NCI-H524 treated with DMSO at 0.1 percent for 48 hours (cell line): ENCODE measurements at places on chromosomes 1 and 21.
A peak's percentile ranks its signal among the peaks of the same experiment; 100 is the strongest.

DNA sequence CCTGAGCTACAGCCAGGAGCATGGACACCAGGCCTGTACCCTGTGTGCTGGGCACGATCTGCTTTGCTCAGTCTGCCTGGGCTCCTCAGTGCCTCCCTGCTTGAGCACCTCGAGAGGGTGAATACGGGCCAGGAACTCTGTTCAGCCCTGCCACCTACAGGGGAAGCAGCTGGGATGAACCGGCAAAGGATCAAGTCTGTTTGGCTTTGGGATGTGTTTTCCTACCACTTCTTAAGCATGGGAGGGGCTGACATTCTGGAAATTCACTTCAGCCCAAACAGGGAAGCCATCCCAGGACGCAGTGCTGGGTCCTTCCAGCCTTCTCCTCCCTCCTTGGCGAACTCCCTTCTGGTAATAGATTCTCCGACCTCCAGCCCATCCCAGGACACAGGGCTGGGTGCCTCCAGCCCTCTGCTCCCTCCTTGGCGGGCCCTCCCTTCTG, 55.8 kb upstream of the SELENON start:
- peak; percentile 43 for DNase-seq

DNA sequence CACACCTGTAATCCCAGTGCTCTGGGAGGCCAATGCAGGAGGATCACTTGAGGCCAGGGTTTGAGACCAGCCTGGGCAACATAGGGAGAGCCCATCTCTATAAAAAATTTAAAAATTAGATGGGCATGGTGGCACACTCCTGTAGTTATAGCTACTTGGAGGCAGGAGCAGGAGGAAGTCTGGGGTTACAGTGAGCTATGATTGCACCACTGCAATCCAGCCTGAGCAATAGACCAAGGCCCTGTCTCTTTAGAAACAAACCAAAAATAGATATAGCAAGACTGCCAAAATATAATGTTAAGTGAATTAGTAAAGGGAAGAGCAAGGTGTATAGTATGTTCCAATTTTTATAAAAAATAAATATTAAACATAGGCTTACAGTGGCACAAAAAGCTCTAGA, 28.8 kb downstream of the PLEKHO1 start:
- DNase-seq: no peak

GRCh38 chr1:58818075-58818474, 34.2 kb upstream of the JUN start:
- DNase-seq: no peak

DNA sequence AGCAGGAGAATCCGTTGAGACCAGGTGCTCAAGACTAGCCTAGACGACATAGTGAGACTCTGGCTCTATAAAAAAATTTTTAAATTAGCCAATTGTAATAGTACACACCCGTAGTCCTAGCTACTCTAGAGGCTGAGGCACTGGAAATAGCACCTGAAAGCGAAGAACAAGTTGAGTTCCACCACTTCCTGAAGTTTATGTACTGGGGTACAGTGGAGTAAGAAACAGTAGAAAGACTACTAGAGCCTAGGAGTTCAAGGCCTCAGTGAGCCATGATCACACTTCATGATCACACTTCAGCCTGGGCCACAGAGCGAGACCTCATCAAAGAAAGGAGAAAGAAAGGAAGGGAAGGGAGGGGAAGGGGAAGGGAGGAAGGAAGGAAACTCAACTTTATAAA, 19.8 kb downstream of the RSBN1 start:
- no peak for DNase-seq

DNA sequence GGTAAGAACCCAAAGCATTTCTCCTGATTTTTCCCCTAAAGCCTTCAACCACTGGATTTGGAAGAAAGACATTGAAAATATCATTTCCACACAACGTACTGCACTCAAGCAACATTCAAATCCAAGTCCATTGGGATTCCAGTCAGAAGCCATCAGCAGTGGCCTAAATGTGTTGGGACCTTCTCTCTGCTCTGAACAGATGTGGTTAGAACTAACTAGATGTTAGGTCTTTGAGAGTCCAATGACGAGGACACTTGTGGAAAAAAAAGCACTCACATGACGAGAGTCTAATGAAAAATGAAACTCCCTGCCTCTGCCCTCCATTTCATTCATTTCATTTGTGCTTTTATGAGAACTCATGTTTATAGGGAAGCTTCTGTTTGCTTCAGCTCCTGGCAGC, 382.3 kb downstream of the SIPA1L2 start:
- DNase-seq: no peak

DNA sequence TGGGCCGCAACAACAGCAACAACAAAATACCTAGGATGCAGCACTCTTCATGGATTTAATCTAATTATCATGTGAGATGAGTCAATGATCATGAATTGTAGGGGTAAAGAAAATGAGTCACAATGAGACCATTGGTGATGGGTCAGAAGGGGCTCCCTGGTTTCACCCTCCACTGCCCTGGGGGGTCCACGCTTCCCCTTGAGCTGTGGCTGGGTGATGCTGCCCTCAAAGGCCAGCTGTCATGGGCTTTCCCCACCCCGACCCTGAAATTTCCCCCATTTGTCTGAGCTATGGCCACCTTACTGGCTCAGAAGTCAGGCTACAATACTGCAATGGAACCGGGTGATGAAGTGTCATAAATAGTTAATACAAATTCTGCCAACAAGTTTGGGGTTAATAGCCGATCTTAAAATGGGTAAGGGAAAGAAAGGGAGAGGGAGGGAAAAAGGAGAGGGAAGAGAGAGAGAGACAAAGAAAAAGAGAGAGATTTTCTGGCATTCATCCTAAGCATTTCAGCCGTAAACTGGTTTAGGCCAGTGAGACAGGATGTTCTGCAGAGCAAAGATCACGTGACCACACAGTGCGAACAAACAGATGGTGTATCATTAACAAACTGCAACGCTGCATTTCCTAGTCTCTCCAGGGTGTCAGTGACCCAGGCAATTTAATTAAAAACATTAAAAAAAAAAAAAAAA, 143.4 kb upstream of the ERRFI1 start:
- peak; percentile 72 for DNase-seq
